ENCODE measurements at places on chromosomes 2 and 18.

DNA sequence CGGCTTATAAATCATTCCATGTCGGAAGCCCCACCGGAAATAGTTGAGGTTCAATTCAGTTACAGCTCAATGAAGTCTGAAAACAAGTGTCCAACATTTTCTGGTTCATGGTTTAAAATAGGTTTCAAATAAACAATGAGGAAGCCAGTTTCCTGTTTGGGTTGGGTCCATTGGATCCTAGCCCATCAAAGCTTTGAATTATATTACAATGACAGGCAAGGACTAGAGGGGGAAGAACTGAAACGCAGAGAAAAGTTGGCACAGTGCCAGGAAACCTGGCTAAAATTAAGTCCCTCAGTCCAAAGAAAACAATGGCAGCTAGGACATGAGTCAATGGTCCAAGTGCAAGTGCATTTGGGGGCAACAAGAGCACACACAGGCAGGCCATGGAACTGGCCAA lies 32.0 kb downstream of the SLC14A1 start:
- DNase-seq: peak; percentile 61

GRCh38 chr2:12824778-12825379 lies 108.1 kb downstream of the TRIB2 start:
- DNase-seq: no peak

DNA sequence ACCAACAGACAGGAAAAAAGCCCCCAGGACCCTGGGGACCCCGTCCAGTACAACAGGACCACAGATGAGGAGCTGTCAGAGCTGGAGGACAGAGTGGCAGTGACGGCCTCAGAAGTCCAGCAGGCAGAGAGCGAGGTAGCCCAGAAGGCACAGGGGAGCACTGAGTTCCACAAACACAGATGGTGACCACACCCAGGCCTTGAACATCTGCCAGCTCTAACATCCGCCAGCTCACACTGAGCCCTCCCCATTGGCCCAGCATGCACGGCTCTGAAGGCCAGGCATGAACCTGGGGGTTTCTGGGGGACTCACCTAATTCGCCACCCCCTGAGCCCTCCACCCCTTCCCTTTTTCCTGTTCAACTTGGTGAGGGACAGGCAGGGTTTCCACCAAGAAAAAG lies 25.6 kb upstream of the PRLH start:
- DNase-seq: peak; percentile 76

DNA sequence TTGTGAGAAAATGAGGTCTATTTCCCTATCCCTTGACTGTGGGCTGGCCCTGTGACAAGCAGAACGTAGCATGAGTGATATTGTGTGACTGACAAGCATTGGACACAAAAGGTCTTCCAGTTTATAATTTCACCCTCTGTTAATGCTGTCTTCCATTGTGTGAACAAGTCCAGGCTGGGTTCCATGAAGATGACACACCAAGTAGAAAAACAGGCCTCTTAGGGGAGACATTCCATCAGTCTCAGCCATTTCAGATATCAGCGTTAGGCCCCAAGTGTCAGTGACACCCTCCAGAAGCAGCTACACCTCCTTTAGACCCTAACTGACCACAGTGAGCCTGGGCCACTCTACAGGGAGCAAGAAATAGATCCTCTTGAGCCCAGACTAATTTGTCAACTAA lies 511.3 kb downstream of the FBXO15 start:
- no peak for DNase-seq

GRCh38 chr2:14148216-14148615 lies 484.3 kb upstream of the LRATD1 start:
- DNase-seq: peak; percentile 50

- no peak for DNase-seq
These were observed 3.6 kb upstream of the RUFY4 start for GRCh38 chr2:218065239-218066006.

DNA sequence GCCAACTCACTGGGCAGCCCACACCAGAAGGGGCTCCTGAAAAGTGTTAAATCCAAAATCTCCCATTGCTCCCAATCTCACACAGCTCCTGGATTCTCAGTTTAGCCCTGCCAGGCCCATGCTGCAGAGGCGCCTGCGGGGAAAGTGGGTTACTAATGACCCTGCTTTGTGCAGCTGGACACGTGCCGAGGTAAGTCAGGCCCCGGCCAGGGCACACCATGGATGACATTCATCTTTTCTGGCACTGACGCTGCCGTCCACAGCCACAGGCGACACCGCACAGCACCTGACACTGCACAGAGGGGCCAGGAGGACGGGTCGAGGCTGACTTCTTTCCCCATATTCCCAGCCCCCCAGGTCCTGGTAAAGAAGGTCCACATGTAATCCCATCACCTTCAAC lies 193.5 kb downstream of the EIPR1 start:
- DNase-seq: no peak

DNA sequence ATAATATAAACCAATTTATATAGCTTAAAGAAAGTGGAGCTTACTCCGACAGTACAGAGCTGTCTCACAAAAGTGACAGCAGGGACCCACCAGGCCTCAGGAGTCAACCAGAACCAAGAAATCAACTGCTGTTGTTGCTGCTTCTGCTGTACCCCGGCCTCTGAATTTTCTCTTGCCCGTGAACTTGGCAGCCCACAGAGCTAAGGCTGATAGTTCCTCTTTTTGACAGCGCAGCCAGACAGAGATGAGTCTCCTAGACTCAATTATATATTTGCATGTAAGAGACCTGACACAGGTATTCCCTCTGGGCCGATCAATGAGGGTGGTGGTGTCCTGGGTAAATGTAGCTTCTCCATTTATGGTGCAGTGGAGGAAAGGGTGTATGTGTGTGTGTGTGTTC lies 109.4 kb downstream of the KCTD1 start:
- no peak for DNase-seq

DNA sequence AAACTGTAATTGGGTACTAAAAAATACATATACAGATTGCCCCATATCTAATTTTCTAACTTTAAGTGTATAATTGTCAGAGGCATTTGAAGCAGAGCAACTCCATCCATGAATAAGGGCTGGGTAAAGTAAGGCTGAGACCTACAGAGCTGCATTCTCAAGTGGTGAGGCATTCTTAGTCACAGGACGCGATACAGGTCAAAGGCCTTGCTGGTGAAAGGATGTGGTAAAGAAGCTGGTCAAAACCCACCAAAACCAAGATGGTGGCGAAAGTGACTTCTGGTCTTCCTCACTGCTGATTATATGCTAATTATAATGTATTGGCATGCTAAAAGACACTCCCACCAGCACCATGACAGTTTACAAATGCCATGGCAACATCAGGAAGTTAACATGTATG lies 50.0 kb downstream of the SLC8A1 start:
- DNase-seq: peak; percentile 93

- no peak for DNase-seq
These were observed 44.1 kb downstream of the NEDD4L start for GRCh38 chr18:58087928-58088690.
